Uterus (tissue), 4 donors: ENCODE measurements at places on chromosomes 5 and 9. TPM values are rescaled to one million over a fixed set of nuclear protein-coding genes. Genes with fewer than 3 reads are reported as not detected.

Gene IFNB1
- total RNA-seq: not detected

Gene PPP2R2B
- 14.8 TPM for total RNA-seq

DNA sequence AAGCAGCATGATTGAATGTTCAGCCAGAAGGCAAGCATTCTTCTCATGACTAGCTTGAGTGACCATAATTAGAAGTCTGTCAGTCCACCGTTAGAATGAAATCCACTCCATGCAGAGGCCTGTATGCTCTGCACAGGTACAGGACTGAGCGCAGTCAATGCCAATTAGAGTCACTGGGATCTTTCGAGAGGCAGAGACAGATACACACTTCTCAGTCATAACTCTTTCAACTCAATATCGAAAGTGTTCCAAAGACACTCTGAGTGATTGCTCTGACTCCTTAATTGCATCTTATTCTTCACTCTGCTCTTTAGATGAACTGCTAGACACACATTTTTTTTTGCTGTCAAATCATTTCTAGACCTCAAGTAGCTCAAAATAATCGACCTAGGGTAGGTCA, 203.6 kb downstream of the GABRB2 start:
- H3K27ac ChIP-seq: no peak overlapping the region
- H3K27me3 ChIP-seq: no peaks in the 10 kb centered on the region
- no peaks in the 10 kb centered on the region for H3K36me3 ChIP-seq
- DNase-seq: no peak
- H3K4me1 ChIP-seq: no peaks in the 10 kb centered on the region
- H3K4me3 ChIP-seq: no peak overlapping the region

Gene SPEF2
- total RNA-seq: 11.8 TPM

Gene ZNF366
- 0.29 TPM for total RNA-seq

- no peak overlapping the region for H3K27ac ChIP-seq
- no peaks in the 10 kb centered on the region for H3K27me3 ChIP-seq
- no peak for DNase-seq
- H3K4me1 ChIP-seq: no peaks in the 10 kb centered on the region
- no peaks in the 10 kb centered on the region for H3K36me3 ChIP-seq
Measured at GRCh38 chr5:54090495-54091120, 219.8 kb downstream of the ARL15 start.

Gene TRPM6
- 2.3 TPM for total RNA-seq

DNA sequence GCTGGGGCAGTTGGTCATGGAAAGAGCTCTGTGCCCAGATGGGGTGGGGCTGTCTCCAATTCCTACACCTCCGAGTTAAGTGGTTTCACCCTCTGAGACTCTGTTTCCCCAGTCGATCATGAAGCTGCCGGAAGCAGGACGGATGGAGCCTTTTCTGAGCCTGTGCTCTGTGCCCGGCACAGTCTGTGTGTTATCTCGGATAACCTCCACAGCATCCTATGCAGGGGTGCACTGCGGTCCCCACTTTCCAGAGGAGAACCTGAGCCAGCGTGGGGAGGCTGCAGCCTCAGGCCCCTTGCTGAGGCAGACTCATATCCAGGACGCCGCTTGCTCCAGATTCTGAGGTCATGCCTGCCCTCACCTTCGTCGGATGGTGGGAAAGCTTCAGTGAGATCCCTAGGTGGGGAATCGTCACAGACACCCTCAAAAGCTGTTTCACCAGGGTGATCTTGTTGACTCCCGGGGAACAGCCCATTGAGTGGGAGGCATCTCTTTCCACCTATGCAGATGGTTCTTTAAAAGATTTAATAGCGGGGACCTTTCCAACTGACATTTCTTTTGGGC, 6.9 kb upstream of the COL5A1 start:
- H3K4me3 ChIP-seq: no peak overlapping the region
- peak; percentile 12 for DNase-seq
- no peaks in the 10 kb centered on the region for H3K27me3 ChIP-seq
- no peaks in the 10 kb centered on the region for H3K36me3 ChIP-seq
- H3K4me1 ChIP-seq: no peaks in the 10 kb centered on the region
- H3K27ac ChIP-seq: no peak overlapping the region

Gene FNIP1
- total RNA-seq: 89.6 TPM

GRCh38 chr9:91297306-91297705, 64.4 kb downstream of the AUH start:
- no peak overlapping the region for H3K4me3 ChIP-seq
- no peak overlapping the region for H3K27ac ChIP-seq
- no peaks in the 10 kb centered on the region for H3K4me1 ChIP-seq
- H3K36me3 ChIP-seq: no peaks in the 10 kb centered on the region
- DNase-seq: no peak

Gene TBC1D2
- 2.5 TPM for total RNA-seq

DNA sequence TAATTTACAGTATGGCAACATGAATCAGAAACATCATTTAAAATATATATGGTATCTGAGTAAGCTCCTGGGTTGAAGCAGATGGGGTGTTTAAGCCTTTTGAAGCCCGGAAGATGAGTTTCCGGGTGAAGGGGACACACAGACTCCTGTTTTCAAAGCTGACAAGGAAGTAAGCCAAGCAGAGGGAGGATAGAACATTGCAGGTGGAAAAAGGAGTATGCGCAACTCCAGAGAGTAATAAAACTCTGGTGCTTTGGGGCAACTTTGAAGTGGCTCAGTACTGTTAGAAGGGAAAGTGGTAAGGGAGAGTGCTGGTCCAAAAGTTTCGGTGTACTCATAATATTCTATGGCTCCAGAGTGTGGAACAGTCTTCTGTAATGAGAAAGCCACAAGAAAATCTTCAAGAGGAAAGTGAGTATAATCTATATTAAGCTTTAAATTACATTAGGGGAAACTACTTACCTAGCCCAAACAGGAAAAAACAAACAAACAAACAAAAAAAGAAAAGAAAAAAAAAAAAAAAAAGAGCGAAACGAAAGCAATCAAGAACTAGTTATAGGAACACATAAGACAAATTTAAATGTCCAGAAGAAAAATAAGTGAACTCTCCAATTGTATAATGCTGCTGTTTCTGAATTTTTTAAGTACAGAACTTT, 2.3 kb upstream of the ST8SIA4 start:
- no peak for DNase-seq
- H3K27me3 ChIP-seq: no peaks in the 10 kb centered on the region
- no peaks in the 10 kb centered on the region for H3K4me1 ChIP-seq
- H3K4me3 ChIP-seq: no peak overlapping the region
- no peak overlapping the region for H3K27ac ChIP-seq
